ENCODE measurements at places on chromosomes 3 and 15. TPM values are rescaled to one million over a fixed set of nuclear protein-coding genes. Genes with fewer than 3 reads are reported as not detected.

Gene GP9
- total RNA-seq: 3.6 TPM

DNA sequence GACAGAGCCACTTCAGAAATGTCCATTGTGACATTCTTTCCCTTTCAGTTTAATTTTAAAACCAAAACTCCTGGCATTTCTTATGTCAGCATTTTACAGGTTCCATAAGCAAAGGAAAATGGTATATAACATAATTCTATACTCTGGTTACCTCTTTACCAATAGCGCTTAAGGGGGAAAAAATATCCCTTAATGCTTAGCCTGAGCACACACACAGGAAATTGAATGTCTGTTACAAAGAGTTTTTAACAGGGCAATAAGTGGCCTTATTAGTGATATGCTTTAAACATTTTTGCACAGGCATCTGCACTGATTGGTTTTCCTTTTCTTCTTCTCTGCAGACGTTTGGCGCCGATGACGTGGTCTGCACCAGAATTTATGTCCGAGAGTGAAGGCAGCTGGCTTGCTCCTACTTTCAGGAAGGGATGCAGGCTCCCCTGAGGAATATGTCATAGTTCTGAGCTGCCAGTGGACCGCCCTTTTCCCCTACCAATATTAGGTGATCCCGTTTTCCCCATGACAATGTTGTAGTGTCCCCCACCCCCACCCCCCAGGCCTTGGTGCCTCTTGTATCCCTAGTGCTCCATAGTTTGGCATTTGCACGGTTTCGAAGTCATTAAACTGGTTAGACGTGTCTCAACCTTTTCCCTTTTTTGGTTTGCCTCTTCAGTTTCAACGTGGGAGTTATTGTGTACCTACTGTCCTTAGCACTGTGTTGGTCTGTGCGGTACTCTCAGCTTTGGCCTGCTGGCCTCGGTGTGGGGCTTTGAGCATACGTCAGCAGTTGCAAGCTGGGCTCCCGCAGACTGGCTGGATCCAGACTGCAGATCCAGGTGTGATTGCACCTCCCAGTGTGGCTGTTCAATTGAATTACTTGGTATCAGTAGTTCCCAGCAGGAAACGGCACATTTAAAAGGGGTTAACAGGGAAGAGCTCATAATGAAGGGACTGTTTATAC lies 7.7 kb downstream of the CRABP1 start:
- peak; percentile 47 for DNase-seq

GRCh38 chr15:56228352-56228751 lies 15.3 kb downstream of the RFX7 start:
- DNase-seq: no peak

DNA sequence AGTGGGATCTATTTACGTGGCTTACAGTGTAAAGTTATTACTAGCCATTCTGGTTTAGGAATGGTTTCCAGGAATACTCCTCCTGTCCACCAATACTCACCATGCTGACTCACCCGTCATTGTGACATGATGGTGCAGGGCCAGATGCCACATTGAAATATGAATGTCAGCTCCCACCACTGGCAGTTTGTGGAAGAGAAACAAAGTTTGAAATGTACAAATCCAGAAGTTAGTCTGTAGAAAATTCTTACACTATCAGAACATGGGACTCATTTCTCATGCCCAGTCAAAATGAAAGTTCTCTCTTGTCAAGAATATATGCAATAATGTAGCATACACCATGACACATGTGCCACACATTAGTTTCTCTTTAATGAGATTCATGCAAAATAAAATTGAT lies 14.4 kb upstream of the TSPAN3 start:
- no peak for DNase-seq

- no peak for DNase-seq
Observed at GRCh38 chr15:90151989-90152645, 49.0 kb upstream of the SEMA4B start.

GRCh38 chr15:101327147-101327740 lies 32.2 kb upstream of the SNRPA1 start:
- no peak for DNase-seq

Gene PTX3
- total RNA-seq: 33.0 TPM

- DNase-seq: no peak
Observed at GRCh38 chr3:122076491-122077292, 21.5 kb downstream of the CD86 start.

GRCh38 chr3:94293793-94294195 lies 230.9 kb downstream of the NSUN3 start:
- no peak for DNase-seq

GRCh38 chr3:171760477-171760876 lies 49.8 kb downstream of the PLD1 start:
- no peak for DNase-seq

Gene CFAP20DC
- 9.4 TPM for total RNA-seq

DNA sequence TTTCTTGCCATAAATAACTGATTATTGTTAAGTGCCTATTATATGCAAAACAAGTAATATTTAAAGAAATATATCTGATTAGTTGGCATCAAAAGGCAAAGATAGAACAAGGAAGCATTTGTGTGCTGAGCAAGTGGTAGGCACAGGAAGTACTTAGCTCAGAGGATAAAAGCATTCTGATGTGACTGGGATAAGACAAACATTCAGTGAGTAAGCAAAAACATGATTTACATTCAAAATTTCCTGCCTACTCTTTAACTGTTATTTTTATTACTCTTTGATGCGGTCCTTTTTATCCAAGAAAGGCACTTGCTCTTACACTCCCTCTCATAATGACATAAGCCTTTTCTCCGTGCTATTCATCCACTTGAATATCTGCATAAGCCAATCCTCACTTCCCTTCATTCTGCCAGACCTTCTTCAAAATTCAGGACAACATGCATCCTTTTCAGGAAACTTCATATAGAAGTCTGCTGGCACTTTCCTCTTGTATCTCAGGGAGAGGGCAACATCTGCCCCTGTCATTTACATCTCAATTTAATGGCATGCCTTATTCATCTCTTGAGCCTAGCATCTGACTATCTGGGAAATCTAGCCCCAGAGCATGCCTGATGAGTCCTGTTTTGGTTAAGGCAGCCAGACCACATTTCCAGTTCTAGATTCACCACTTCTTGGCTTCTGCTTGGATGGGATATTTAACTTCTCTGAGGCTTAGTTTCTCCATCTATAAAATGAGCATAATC lies 478.2 kb upstream of the ROBO2 start:
- no peak for DNase-seq

DNA sequence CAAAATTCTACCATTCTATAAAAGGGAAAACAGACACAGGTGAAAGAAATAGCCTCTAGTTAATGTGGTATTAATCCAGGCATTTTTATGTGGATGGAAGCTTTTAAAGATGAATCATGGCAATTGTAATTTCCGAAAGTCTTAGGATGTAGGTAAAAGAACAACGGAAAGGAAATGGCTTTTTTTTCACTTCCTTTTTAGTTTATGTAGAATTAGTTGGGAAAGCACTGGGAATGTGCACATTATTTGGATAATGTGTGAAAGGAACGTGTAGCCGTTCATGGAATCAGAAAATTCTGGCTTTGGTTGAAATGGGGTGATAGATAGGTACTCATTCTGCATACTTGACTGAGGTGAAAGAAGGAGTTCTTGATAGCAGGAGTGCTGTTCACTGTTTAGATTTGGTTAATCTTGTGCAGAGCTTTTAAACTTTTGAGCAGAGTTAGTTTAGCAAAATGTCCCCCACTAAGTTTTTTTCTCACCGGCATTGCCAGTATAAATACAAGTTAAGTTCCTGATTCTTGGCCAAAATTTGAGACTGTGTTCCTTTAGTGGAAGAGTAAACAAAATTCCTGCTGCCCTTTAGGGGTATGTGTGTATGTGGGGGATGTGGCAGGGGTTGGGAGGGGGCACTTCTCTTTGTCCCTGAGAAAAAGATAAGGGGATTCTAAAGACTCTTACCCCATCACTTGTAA lies 20.2 kb upstream of the UTS2B start:
- no peak for DNase-seq

DNA sequence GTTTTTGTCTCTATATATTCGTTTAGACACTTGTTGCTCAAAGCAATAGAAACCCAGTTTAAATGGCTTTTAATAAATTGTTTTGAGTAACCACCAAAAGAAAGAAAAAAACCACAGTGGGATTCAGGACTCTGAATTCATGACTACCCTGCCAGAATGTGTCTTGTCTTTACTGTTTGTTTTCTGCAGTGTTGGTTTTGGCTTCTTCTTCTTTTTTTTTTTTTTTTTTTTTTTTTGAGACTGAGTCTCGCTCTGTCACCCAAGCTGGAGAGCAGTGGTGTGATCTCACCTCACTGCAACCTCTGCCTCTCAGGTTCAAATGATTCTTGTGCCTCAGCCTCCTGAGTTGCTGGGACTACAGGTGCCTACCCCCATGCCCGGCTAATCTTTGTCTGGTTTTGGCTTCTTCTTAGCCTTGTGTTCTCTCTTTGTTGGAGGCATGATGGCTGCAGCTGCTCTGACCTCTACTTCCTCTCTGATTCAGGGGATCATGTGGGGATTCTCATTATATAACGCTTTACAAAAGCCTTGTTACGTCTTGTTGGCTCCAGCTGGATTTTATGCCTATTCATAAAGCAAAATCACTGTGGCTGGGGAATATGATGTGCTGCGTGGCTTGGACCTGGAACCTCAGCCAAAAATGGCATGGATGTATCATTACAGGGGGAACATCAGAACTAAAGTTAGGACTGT lies 54.0 kb downstream of the PLS1 start:
- DNase-seq: no peak

DNA sequence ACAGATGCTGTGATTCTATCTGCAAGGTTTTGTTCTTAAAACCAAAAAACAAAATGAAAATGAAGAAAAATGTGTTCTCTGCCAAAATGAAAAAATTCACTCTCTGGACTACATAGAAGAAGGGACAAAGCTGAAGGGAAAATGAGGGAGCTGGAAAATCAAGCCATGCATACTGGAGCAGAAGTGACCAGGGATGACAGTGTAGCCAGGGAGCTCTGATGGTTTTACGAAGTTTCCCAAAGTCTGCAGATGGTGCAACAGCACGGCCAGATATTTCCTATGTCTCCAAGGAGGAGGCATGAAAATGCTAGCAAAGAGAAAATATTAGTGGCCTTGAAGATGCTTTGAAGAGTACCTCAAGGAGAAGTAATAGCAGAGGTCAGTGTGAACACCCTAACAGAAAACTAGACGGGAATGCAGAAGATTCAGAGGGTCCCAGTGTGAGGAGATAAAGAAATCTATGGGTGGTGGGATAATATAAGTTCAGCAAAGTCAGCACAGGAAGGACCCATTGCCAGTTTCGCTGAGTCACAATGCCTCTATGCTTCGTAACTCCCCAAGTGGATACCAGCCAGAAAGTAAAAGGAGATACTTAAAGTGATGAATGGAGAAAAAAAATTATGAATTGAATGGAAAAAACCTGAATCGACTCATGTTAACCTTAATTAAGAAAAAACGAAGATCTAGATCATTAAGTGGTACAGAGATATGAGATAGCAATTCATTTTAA lies 39.0 kb upstream of the POMGNT2 start:
- no peak for DNase-seq

- no peak for DNase-seq
Observed at GRCh38 chr3:127613406-127613805, 15.2 kb downstream of the MCM2 start.

- DNase-seq: peak; percentile 5
Observed at GRCh38 chr15:92306663-92307062, 87.0 kb upstream of the ST8SIA2 start.

- DNase-seq: no peak
Observed at GRCh38 chr3:87437765-87438164, 161.4 kb upstream of the POU1F1 start.
